ENCODE measurements at places on chromosomes 1 and 21.

GRCh38 chr1:156108664-156109241, 5.8 kb upstream of the LMNA start:
- DNase-seq: no peak

DNA sequence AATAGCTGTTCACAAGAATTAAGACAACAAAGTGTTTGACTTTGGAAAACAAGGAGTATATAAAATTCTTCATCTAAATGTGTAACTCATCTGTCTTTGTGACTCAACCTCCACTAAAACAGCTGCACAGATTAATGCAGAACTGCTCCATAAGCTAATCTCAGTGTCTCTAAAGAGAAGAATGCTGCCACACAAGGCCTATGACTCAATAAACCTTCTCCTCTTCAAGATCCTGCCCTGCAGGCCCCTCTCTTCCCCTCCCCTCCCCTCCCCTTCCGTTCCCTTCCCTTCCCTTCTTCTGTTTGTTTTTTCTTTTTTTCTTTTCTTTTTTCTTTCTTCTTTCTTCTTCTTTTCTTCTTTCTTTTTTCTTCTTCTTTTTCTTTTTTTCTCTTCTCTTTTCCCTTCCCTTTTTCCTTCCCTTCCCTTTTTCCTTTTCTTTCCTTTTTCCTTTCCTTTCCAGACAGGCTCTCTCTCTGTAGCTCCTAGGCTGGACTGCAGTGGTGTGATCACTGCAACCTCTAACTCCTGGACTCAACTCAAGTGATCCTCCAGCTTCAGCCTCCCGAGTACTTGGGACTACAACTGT, 1052.8 kb downstream of the BRINP3 start:
- DNase-seq: no peak

- no peak for DNase-seq
Measured at GRCh38 chr1:28895896-28896608, 18.3 kb upstream of the EPB41 start.

DNA sequence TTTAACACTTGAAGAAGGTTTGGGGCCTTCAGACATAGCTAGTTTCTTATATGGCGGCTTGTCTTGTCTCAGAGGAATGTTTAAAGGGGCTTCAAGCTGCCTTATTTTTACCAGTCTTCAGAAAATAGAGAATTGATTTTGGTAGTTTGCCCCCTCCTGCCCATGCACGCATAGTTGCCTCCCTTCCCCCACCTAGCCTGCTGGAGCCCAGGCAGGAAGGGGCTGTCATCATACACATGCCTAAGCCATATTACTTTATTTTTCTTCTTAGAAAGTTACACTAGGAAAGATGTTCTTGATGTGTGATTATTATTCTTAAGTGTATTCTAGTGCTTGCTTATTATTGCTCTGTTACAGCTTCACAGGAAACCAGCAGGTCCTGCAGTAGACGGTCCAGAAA, 18.3 kb downstream of the PBX1 start:
- DNase-seq: no peak

DNA sequence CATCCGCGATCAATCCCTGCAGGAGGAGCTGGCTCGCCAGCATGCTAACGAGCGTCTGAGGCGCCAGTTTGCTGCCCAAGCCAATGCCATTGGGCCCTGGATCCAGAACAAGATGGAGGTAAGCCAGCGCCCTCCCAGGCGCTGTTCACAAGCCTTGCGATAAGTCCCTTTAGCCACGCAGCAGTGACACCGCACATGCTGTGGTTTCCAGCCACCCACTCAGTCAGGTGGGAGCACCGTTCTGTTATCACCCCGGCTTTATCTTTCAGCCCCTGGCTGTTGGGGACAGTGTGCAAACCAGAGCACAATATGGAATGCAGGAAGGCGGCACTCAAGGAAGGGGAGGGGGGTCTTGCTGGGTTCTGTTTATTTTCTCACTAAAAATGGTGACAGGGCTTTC, 41.1 kb upstream of the MTR start:
- DNase-seq: no peak

GRCh38 chr1:156081180-156081916, 917 bp downstream of the MEX3A start:
- DNase-seq: no peak

DNA sequence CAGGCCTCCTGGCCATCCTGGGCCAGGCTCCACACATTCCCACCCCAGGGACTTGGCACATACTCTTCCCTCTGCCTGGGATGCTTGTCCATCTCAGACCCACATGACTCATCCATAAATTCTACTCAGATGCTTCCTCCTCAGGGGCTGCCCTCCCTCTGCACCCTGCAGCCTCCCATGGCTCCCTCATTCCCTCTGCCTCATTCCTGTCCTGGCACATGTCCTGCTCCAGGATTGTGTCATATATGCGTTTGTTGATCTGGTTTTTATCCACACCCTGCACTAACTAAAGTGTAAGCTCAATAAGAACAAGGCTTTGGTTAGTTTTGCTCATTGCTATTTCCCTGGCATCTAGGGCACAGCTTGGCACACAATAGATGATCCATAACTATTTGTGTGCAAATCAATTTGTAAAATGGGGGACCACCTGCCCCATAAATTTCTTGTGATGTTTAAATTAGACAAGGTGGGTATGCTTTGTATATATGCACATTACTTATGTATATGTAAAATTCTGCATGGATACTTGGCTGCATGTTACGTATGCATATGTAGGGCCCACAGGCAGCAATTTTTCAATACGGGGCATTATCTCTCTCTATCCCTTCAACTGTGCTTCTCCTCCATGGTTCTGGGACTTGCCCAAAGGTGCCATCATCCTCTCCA, 191.4 kb downstream of the PTPRU start:
- DNase-seq: no peak

DNA sequence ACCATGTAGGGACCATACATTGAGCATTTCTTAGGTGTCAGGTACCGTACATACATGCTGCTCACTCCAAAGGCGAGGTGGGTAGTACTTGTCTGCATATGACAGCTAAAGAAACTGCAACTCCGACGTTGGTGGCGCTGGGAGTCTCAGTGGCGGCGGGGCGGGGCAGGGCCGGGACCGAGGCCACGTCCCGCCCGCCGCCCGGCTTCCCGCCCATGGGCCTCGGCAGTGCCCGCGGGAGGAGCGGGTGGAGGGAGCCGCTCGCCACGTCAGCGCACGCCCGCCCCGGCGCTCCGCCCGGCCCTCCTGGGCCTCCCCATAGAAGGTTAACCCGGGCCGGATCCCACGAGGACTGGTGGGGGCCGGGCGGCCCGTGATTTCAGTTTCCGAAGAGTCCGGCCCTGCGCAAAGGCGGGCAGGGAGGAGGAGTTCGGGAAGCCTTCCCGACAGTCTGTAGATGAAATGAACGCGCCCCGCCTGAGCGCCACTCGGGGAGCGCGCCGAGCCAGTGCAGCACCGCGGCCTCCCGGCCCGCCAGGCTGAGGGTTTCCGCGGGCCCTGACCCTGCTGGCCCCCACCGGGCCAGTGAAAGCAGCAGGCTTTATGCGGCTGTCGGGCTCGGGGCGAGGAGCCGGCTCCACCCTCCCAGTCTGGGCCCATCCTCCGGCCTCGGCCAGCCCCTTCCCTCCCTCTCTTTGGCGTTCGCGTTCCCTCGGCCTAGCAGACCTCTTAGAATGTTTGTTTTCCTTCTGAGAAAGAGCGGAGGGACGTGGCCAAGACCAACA, 119.9 kb upstream of the JUN start:
- DNase-seq: peak; percentile 56

GRCh38 chr1:181219938-181220337, 131.4 kb downstream of the IER5 start:
- DNase-seq: no peak

GRCh38 chr21:27646691-27647090, 679.8 kb upstream of the ADAMTS5 start:
- no peak for DNase-seq

- DNase-seq: no peak
Measured at GRCh38 chr1:205582046-205582445, 49.8 kb downstream of the ELK4 start.

GRCh38 chr1:157624471-157624870, 26.6 kb upstream of the FCRL4 start:
- DNase-seq: no peak

DNA sequence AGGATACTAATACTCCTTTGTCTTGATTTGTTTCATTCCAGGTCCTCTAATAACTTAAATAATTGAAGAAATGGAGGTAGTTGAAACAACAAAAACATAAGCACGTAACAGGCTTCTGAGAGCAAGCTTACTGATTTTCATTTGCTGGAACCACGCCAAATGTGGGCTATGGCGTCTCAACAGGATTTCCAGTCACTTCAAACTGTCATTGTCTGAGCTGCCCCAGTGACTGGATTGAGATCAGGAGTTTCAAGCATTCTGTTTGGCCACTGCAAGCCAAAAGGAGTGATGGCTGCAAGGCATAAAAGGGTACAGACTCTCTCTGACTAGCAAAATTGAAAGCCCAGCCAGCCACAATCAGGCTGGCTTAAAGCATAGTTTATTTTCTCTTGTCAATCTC, 289.9 kb downstream of the DPYD start:
- DNase-seq: no peak

DNA sequence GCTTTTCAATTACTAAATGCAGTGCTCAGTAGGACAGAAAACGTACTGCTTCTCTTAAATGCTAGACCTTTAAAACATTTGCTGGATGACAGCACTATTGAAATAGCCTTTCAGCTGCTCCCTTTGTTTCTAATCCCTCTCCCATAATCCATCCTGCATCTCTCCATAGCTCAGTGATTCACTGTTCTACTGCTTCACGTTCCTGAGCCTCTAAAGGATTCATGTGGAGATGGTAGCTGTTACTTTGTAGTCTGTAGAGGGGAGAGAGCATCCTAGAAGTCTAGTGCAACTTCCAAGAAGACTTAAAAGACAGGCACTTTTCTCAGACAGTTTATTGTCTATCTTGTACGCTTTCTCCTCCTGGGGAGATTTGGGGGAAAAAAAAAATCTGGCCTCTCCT, 51.4 kb downstream of the LRRC8B start:
- DNase-seq: no peak

DNA sequence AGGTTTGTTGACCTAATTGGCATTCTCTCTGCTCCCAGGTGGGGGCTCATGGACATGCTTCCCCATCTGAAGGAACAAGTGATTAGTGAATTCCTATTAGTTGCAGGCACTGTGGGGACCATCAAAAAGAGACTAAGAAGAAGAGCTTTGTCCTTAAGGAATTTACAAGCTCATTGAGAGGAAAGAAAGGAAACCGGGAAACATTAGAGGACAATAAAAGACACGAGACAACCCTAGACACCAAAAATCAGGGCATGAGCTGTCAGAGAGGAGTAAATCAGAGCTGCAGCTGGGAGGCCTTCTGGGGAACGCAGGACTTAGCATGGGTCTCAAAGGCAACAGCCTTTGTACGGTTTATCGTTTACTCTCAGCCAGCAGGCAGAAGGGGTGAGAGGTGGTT, 45.1 kb downstream of the BACE2 start:
- DNase-seq: no peak

- no peak for DNase-seq
Measured at GRCh38 chr1:8540261-8540941, 222.5 kb downstream of the SLC45A1 start.

DNA sequence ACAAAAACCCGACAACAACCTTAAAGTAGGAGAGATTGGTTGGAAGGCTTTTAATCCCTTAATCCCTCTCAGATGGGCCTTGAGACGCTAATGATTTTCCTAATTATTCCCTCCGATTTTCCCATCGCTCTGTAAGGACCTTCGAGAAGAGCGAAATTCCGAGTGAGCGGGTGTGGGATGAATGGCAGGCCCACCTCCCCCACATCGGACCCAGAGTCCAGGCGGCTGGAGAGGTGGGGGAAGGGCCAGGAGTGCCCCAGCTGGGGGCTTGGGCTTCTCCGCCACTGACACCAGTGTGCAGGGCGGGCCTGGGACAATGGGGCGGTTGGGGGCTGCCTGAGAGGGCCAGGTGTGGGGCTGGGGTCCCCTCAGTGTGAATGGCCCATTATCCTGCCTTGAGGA, 23.4 kb downstream of the RHBG start:
- no peak for DNase-seq

DNA sequence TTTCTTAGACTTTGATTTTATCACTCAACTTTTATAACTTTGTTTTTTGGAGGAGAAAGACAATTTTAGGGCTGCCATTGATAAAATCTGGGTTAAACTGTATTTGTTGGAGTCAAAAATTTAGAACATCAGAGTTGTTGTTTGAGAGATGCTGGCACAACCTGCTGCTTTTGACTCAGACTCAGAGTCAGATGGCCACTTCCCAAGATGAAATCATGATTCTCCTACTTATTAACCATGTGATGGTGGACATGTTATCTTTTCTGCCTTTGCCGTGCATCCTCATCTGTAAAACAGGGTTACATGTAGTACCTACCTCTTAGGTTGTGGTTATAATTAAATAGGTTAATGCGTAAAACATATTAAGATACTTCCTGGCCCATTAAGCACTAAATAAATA, 71.2 kb downstream of the PLA2G4A start:
- no peak for DNase-seq

DNA sequence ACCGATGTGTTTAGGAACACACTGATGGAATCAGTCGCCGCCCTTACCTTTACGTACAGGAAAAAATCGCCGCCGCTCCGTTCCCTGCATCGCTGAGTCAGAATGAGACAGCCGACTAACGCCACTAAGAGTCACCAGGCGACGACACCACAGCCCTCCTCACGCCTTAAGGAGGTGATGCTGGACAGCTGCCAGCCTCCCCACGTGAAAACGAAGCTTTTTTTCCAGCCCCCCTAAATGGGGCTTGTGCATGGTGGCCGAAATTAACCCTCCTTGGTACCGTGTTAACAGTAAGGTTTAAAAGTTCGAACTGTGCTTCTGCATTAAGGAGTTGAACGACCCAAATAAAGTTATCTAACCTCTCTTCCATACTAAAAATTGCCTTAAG, 511 bp downstream of the DNTTIP2 start:
- peak; percentile 63 for DNase-seq

DNA sequence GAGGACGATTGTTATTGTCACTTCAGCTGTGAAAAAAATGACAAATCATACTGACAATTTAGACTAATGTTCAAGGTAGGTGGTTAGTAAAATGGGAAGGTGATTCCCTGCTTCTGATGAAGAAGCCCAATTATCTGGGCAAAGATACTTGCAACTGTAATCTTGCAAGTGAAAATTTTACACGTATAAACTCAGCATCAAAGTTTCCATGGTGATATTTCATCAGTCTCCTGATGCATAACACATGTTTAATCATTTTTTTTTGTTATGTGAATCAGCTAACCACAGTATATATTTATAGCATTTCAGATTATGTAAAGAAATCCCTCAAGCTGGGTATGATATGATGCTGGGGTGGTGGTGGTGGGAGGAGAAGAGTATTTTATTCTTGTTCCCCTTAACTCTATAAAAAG, 16.4 kb upstream of the KCNK1 start:
- DNase-seq: no peak

DNA sequence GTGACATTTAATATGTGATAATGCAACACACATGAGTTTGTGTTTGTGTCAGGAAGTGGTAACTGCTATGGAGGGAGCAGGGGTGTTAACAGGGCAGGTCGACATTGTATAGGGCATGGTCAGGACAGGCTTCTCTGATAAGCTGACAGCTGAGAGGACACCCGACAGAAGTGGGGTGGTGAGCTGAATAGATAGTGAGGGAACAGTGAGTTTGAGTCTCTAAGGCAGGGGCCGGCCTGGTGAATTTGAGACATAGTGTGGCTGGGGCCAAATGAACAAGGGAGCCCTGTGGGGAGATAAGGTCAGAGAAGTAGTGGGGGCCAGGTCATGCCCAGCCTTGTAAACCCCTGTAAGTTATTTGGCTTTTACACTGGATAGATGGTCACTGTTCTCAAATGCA, 217.4 kb upstream of the KIAA0040 start:
- DNase-seq: no peak

- DNase-seq: no peak
Measured at GRCh38 chr1:183778045-183778444, 26.9 kb upstream of the RGL1 start.
